ENCODE measurements at places on chromosomes 2 and 18.
A peak's percentile ranks its signal among the peaks of the same experiment; 100 is the strongest.

DNA sequence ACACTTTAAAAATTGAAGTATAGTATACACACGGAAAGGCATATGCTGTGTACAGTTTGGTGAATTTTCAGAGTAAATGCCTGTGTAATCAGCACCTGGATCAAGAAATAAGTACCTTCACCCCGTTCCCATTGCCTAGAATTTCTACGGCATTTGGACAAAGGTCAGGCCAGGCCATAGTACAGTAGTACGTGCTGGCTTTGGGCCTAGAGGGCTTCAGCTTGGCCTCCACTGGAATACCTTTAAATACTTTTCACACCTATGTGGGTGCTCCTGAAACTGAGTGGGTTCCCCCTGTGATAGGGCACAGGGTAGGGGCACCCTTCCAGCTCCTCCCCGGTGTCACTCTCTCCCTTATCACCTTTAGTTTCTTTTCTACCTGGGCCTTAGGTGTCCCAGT, 26.5 kb downstream of the TET3 start:
- DNase-seq = no peak

DNA sequence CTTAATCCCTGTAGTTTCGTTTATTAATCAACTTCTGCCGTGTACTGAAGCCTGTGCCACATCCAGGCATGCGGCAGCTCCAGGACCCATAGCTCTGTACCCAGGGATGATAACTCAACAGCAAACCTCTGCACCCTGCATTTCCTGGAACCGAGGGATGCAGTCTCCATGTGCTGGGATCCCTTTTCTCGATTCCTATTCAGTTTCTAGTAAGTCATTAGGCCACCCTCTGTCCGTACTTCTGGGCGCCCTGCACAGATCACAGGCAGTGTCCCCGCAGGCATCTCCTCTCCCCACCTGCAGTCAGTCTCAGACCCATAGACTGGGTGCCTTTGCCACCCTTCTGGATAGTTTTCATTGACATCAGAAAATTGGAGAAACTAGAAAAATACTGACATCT, 18.8 kb downstream of the TMEM18 start:
- DNase-seq = no peak

GRCh38 chr18:47166294-47166693, 9.9 kb downstream of the IER3IP1 start:
- DNase-seq = no peak

- no peak for DNase-seq
Measured at GRCh38 chr2:12361506-12361905, 355.2 kb upstream of the TRIB2 start.

DNA sequence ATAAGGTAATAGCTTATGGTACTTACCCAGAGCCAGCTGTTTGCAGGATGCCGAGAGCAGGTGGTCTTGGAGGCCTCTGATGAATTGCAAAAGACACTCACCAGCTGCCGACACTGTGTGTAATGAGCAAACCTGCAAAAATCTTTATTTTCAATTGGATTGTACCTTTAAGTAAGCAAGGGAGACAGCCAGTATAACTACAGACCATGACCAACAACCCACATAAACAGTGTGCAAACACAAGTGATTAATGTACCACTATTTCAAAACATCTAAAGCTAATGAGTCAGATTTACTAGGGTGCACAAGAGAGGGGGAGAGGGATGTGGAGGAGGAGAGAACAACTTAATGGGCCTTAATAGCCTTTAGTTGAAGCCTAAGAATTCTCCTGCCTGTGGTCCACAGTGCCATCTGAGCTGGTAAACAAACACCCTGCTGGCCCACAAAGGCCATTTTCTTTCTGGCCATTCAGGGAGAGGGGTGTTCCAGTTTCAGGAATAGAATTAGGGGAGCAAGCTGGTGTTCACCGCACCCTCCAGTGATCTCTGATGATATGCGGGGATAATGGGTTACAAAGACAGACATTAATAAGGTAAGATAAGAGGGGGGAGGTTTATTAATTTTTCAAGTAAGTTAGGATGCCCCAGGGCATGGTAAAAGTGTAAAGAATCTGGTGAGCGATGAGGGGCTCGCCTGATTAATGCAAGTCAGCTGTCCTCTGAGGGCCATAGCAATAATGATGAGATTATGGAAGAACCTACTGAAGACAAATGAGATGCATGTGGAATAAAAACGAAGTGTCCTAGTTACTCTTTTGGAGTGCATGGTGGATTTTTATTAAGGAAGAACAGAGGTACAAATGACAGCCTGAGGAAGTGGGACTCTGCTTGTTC, 196.4 kb downstream of the HRH4 start:
- no peak for DNase-seq

GRCh38 chr2:202014759-202015211, 18.9 kb upstream of the FZD7 start:
- no peak for DNase-seq

- DNase-seq = no peak
Measured at GRCh38 chr2:69798290-69798908, 31.1 kb upstream of the GMCL1 start.

DNA sequence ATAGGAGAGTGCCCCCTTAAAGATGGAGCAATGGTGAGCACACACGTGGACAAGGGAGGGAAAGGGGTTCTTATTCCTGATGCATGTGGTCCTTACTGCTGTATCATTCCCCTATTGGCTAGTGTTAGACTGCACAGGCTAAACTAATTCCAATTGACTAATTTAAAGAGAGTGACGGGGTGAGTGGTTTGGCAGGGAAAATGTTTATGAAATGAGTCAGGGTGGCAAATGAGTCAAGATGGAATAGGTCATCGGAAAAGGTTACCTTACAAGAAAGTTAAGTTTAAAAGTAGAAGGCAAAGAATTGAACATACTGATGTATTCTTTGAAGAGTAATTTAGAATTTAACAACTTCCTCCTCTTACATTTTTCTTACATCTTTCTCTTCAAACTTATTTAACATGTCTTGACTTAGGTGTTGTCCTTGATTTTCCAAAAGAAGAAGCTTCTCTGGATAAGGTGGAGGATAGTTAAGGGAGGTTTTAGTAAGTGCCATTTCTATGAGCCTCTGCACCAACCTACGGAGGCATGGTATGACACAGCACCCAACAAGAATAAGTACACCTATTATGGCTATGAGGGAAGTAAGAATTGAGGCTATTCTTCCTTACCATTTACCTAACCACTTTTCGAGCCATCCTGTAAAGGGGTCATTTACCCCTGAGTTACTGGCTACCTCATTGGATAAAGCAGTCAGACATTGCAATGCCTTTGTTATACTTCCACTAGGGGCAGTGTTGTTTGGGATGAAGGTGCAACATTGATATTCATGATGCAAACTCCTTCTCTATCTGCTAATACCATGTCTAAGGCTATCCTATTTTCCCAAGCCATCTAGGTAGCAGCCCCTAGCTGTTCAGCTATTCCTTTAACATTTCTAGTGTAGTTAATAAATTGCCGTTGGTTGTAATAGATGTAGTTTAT, 1345.8 kb upstream of the LRRTM1 start:
- DNase-seq = no peak

GRCh38 chr2:85822766-85823165, 66.0 kb downstream of the ST3GAL5 start:
- DNase-seq = no peak

- no peak for DNase-seq
Measured at GRCh38 chr18:42850174-42851083, 265.1 kb downstream of the RIT2 start.

DNA sequence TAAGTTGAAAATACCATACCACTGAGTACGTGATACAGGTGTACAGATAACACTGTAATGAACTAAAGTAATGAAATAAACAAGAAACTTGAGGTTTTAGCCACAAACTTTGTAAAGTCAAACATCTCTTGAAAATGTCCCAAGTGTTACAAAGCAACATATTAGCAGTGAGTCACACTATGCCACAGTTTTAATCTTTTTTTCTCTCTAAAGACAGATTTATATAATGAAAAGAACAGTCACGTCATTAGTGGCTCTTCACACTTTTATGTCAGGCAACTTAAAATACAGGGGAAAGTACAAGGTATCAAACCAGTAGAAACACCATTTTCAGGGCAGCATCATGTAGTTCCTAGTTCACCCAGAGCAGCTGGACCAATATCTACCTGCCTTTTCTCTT, 42.1 kb downstream of the RAPH1 start:
- no peak for DNase-seq

DNA sequence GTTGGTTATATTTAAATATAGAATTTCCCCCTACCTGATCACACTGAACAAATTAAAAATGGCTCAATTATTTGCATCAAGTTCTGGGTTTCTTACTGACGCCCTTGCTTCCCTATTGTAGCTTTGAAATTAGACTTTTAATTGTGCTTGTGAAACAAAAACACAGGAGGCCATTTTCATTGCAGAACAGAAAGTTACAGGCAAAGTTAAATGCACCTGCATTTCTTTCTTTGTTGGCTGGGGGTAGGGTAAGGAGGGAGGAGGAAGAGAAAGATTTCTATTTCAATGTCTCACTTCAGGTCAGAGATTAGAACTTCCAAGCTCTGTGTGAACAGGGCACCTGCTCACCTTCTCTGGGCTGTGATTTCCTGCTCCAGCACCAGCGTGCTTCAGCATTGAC, 199.6 kb downstream of the BCL11A start:
- no peak for DNase-seq

DNA sequence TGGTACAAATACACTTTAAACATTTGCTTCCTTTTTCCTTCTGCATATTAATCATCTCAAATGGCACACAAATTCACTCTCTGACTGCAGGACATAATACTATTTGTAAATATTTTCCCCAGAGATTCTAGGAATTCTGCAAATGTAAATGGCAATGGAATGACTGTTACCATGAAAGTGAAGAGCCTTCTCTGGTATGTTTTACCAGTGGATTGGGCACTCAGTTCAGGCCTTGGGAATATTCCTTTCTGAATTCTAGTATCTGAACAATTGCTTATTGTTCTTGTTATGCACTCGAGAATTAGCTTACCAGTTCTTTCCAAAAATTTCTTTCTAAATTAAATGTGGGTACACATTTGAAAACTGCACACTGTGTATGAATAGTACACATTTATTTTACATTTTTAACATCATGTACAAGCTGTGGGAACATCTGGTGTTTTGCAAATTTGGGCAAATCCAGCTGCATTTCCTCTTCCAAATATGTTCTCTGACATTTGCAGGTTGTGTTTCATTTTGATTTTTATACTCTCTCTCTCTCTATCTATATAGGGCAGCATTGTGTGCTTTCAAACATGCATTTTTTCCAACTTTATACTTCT, 289.1 kb downstream of the NBAS start:
- peak; percentile 53 for DNase-seq

DNA sequence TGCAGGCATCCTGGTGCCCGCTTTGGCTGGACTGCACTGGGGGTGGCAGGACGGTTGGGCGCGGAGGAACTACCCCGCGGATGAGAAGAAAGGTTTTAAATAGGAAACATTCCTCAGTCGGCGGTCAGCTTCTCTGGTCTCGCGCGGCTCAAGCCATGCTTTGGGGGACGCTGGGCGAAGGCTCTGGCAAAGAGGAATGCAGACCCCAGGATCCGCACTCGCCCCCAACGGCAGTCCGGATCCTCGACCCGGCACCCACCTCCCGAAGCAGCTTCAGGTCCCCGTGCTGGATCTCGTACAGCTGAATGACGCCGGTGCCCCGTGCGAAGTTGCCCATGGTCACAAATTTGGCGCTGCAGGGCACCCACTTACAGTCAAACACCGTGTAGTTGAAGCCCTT, 686 bp upstream of the PNO1 start:
- no peak for DNase-seq

- DNase-seq = no peak
Measured at GRCh38 chr2:45617496-45617895, 6.4 kb upstream of the SRBD1 start.

- no peak for DNase-seq
Measured at GRCh38 chr2:53770264-53770663, 2.7 kb downstream of the CHAC2 start.

Data from pons (tissue), 1 donor.